ENCODE measurements at places on chromosomes 4 and X.

DNA sequence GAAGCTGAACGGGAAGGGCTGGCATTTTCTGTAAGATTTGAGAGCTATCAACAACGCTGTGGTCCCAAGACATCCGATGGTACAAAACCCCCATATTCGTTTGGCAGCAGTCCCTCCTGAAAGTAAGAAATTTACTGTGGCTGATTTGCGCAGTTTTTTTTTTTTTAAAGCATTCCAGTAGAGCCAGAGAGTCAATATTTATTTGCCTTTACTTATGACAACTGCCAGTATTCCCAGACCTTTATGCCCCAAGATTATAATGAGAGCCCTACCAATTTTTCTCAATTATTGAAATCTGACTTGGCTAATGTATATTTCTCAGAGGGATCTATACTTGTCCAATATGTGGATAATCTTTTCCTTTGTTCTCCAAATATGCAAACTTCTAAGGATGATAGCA is 157.5 kb upstream of the SPIN4 start:
- no peak for DNase-seq

DNA sequence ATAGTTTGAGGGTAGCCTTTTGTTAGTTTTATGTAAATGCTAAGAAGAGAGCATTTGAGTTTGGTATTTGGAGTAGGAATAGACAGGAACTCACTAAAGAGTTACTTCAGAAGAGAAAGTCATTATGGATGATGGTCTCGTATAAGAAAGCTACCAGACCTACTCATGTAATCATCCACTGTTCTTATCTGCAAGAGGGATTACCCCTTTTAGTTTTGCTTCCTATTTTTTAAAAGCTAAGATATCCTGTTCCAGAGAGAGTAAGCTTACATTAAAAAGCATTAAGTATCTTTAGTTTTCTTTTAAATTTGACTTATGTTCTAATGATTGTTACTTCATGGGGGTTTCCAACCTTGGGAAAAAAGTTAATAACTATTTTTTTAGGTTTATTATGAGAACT is 12.5 kb upstream of the ART3 start:
- DNase-seq = no peak

GRCh38 chrX:118347131-118347530 is 1.2 kb downstream of the WDR44 start:
- no peak for DNase-seq

DNA sequence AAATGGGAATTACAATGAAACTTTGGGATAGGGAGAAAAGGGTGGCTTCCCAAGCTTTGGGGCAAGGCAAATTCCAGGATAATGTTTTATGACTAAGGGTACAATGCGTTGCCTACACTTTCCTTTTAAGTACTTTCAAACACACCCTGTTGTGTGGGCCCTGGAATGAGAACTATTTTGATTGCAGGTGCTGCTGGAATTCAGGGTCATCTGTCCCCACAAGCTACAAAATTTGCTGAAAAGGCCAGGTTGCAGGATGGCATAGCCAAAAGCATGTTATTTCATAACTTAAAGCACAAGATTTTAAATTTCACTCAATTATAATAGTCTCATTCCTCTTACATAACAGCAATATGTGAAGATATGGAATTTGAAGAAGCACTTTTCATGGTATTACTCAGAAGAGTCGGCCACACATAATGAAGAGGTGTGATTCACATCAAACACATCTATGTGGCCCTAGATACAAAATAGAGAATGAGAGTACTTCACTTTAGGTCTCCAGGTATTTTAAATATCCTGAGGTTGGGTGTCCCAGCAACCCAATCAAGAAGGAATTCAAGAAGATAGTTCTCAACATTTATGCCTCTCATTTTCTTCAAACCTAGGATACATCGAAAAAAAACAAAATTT is 89.3 kb downstream of the APBB2 start:
- no peak for DNase-seq

- no peak for DNase-seq
Measured at GRCh38 chr4:16202598-16202997, 23.7 kb downstream of the TAPT1 start.

DNA sequence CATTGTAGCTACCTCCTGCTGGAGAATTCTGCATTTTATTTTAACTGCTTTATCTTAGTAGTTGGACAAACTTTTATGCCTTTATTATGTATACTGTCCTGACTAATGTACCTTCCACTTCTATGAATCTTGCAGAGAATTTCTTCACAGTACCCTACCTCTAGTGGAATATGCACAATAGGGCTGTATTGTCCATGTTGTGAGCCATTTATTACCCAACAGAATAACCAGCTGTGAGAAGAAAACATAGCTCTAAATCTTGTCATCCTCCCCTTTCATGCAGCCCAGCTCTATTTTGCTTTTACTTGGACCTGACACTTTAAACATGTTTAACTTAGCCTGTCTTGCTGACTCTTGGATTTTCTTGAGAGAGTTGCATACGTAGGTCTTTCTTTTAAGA is 56.2 kb downstream of the MCUB start:
- no peak for DNase-seq

GRCh38 chr4:16082426-16083240 is 1.2 kb downstream of the PROM1 start:
- no peak for DNase-seq

DNA sequence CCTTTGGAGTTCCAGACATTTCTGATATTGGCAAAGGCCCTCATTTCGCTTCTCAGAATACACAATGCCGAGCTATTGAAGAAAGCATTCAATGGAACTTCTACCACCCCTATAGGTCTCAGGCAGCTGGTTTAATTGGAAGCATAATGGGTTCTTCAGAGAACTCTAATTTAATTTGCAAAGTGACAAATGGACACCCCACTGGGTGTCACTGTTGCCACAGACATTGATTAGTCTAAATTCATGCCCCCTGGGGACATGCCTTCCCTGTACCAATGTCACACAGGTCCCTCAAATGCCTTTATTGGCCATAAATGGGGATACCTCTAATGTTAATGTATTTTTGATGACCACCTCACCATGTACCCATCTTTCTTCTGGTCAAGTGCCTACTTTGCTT is 22.9 kb upstream of the TMEM255A start:
- DNase-seq = no peak

- no peak for DNase-seq
Measured at GRCh38 chr4:185651137-185651677, 115.9 kb upstream of the PDLIM3 start.

DNA sequence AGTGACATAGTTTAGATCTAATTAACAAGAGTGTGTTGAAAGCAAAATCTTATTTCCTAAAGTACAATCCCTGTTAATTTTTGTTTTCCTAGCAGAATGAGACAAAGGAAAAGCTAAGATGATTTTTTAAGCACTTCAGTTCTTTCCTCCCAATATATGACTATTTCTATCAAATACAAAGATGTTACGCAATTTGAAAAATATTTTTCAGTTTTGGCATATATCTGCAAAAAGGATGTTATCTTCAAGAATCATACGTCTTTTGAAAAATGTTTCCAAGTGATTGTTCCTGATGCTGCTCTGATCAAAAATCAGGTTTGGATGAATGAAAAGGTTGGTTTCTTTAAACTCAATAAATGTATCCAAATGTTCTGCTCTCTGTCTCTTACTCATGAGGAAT is 486.7 kb upstream of the CPEB2 start:
- DNase-seq = no peak

DNA sequence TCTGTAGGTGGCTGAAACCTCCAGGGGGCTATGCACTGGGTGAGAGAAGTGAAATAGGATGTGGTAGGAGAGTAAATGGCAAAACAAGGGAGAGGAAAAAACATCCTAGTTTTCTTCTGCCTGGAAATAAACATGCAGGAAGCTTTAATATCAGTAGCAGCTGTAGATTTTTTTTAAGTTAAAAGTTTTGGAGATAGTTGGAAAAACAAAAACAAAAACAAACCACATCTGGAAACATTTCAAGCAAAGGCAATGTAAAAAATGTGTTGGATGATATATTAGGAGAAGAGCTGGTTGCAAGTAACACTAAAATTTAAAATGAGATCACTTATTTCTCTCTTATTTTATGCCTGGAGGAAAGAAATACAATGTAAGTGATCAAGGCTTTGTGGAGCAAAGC is 388.0 kb downstream of the SPRY1 start:
- DNase-seq = no peak

GRCh38 chrX:6383917-6384316 is 151.0 kb downstream of the VCX3A start:
- DNase-seq = no peak

DNA sequence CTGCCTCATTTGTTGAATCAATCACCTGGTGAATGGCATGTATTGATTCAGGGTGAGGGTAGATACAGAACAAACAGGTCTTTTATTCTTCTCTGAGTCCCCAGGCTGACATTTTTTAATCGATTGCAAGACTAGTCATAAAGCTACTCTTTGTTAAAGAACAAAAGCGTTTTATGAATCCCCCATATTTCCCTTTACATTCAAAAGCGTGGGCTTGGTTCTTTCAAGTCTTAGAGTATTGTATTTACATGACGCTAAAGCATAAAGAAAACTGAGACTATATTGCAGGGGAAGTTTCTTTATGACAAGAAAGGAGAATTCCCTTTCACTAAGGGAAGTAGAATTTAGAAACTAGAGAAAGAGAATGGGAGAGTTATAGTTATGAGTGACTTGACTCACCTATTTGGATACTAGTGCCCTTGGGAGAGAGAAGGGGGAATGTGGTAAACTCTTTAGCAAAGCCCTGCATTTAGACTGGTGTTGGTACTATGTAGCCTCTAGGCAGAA is 69.3 kb upstream of the PDE5A start:
- DNase-seq = no peak

DNA sequence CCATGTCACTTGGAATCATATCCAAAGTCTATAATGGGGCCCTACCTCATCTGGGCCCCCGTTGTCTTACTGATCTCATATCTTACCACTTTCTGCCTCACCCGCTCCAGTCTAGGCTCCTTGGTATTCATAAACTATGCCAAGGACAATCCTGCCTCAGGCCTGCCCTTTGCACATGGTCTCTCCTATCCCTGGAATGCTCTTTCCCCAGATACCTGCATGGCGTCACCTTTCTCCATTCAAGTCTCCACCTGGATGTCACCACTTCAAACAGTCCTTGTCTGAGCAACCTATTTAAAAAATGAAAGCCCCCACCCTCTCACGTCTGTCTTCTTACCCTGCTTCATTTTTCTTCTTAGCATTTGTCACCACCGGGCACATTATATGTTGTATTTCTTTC is 8.2 kb downstream of the VGLL1 start:
- no peak for DNase-seq

All from tibial nerve (tissue), 4 donors.